Putamen (tissue), 1 donor: ENCODE measurements at places on chromosomes 3 and 15.

GRCh38 chr3:150172356-150172755 lies 201.7 kb upstream of the PFN2 start:
- no peak for DNase-seq

GRCh38 chr3:38039899-38040261 lies 872 bp downstream of the DLEC1 start:
- peak; percentile 40 for DNase-seq

GRCh38 chr3:59483191-59483590 lies 433.4 kb upstream of the CFAP20DC start:
- no peak for DNase-seq

GRCh38 chr3:128484404-128485281 lies 8.4 kb downstream of the GATA2 start:
- DNase-seq, result no peak

GRCh38 chr3:144624656-144625055 lies 653.0 kb downstream of the DIPK2A start:
- no peak for DNase-seq

- DNase-seq, result no peak
Observed at GRCh38 chr3:930866-931265, 162.0 kb upstream of the CNTN6 start.

- no peak for DNase-seq
Observed at GRCh38 chr3:186821429-186822387, 15.4 kb upstream of the RFC4 start.

DNA sequence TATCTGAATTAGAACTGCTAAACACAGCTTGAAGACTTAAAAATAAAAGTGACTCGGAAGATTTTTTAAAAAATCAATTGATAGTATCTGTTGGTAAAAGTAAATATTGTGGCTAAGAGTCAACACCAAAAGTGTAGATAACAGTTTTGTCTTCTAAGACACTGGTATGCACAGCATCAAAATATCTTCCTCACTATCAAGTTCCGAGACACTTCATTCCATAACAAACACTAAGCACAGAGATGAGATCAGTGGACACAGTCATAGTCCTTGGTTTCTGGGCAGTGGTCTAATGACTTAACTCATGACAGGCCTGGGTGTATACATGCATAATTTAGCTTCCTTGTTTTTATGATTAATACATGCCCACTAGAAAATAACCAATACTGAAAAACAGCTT lies 63.2 kb downstream of the PXYLP1 start:
- no peak for DNase-seq

DNA sequence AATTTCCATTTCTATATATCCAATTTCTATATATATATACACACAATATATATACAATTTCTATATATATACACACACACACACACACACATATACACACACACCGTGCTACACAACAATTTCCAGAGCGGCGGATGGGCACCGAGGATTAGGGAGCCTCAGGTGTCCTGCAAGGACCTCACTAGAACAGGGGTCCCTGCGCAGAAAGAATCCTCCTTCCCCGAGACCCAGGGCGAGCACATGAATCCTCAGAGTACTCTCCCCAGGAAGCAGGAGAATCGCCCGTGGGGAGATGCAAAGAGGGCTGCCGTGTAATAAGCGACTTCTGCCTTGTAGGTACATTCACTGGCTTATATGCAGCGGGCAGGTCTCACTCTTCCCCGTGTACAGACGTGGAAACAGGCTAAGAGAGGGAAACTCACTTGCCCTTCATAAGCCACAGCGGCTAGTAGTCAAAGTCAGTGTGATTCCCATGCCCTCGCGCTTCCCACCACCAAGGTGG lies 467 bp downstream of the PIF1 start:
- DNase-seq, result no peak

- DNase-seq, result no peak
Observed at GRCh38 chr3:122572940-122573412, 4.5 kb upstream of the PARP15 start.

GRCh38 chr15:47820747-47821319 lies 103.5 kb downstream of the SEMA6D start:
- DNase-seq, result no peak
